ENCODE measurements at places on chromosomes 2 and 18.

DNA sequence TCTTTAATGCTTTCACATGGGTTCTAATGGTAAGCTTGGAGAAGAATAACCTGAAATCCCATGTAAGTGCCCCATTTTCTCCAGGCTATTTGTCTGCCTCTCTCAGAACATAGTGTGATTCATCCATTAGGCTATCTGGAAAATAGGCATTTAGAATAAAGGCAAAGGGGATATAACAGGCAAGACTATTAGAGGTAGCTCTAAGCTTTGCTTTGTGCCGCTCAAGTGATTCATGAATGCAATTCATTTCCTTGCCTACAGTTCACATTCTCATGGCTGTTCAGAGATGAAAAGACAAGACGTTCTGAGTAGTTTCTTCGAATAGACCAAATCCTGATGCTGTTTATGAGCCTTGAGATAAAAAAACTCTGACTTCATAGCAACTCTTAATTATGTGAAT is 101.7 kb downstream of the ANKRD44 start:
- no peak for DNase-seq

DNA sequence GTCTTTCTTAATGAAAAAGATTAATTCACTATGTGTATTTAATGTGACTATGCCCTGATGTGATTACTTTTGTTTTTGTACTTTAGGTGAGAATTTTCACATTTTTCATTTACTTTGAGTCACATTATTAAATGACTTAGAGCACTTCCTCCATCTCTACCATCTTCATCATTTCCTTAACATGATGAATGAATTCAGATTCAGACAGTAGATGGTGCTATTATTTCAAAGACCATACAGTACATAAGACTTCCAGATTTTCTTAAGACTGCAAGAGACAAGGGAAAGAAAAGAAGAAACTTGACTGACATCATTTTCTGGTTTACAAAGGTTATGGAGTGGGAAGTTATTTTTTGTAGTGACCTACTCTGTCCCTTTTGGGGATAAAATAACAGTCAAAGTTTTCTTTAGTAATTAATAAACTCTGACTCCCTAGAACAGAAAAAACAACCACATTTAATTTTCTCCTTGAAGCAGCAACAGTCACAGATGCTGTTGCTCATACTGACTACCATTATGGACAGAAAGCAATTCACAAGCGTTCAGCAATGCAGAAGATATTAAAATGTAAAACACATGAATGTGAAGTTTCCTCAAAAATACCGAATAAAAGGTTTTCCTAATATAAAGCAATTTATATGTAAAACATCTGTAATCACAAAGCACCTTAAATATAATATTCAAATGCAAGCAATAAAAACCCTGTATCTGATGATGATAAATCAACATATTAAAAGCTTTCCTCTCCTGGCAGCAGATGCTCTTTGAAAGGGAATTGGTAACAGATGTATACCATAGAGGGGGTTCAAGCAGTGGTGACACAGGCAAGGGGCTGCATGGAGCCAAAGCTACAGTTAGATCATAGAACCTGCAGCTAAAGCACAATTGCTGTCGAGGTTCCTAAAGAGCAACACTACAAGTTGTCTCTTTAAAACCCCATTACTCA is 1010.9 kb upstream of the NXPH2 start:
- DNase-seq: no peak

GRCh38 chr18:6031002-6031401 is 135.7 kb upstream of the TMEM200C start:
- DNase-seq: no peak

DNA sequence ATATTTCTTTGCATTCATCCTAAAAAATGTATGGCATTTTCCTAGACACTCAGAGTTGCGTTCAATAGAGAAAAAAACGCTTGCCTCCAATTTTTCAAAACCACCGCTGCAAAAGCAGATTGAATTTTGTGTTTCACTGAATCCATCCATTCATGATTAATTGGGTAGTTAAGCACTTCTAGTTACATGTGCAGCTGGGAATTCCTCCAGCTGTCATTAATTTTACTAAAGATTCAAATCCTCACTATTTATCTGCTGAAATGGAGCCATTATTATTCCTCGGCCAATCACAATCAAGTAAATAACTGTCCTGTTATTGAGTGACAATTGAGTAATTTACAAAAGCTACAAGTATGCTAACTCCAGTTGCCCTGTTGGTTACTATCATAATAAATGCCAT is 75.8 kb upstream of the ARL5A start:
- DNase-seq: no peak

DNA sequence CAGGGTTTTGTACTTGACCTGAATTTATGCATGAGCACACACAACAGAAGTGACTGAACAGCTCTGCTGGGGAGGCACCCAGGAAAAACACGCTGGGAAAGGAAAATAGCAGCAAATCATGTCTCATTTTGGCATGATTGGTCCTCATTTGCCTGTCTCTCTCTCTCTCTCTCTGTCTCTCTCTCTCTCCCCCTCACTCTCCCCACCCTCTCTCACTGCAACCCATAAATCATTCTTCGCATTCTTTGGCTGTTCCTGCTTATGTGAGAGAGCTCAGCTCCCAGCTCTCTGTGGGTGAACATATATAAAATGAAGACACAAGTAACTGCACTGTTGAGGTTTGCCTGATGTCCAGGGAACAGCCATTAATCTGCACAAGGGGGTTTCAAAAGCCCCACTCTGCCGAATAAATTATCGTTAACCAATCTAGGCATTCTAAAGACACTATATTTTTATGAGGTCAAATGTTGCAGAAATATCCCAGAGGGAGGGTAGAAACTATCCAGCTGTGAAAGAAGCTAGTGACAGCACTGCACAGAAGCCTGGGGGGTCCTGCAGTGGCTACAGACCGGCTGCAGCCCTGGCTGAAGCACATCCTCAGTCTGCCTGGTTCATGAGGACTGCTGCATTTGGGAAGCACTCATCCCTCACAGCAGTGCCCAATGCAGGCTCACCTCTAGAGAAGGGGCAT is 260.3 kb downstream of the AFF3 start:
- peak; percentile 77 for DNase-seq

- no peak for DNase-seq
Observed at GRCh38 chr2:143190431-143190830, 61.2 kb downstream of the ARHGAP15 start.

DNA sequence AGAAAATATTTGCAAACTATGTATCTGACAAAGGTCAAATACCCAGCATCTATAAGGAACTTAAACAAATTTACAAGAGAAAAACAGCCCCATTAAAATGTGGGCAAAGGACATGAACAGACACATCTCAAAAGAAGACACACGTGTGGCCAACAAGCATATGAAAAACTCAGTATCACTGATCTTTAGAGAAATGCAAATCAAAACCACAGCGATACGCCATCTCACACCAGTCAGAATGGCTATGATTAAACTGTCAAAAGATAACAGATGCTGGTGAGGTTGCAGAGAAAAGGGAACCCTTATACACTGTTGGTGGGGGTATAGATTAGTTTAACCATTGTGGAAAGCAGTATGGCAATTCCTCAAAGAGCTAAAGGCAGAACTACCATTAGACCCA is 64.3 kb upstream of the RBMS1 start:
- no peak for DNase-seq

DNA sequence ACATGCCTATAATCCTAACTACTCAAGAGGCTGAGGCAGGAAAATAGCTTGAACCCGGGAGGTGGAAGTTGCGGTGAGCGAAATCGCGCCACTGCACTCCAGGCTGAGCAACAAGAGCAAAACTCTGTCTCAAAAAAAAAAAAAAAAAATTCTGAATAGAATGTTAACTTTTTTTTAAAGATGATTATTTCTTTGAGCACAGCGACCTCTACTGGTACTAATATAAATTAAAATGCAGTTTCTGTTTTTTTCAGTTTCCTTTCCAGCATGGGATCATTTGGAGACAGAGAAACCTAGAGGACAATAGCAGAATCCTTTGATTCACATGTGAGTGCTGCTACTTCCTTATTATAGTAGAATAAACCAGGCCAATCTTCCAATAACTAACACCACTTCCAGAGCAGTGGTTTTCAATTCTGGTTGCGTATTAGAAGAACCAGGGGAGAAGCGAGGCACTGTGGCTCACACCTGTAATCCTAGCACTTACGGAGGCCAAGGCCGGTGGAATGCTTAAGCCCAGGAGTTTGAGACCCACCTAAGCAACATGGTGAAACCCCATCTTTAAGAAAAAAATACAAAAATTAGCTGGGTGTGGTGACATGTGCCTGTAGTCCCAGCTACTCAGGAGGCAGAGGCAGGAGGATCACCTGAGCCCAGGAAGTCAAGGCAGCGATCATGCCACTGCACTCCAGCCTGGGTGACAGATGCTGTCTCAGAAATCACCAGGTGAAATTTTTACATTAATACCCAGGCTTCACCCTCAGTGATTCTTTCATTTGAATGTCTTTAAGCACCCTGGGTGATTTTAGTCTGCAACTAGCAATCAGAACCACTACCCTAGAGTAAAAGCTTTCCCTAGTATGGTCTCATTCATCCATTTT is 10.1 kb downstream of the SRSF7 start:
- DNase-seq: no peak

DNA sequence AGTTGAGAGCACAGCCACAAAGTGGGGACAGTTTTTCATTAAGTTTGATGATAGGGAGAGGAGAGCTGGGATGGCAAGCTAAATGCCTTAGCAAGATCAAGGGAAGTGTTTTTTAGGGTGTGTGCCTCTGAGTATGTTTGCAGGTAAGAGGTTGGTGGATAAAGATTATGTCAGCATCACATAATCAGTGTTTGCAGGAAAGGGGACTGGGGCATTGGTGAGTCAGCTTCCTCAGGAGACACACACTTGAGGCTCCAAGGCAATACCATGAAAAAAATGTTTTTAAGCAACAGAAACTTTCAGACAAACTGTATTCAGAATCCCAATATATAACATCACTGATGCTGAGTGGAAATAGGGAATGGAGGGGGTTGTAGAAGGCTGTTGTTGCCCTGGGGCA is 25.4 kb upstream of the DTNB start:
- DNase-seq: no peak
